ENCODE measurements at places on chromosomes 13 and 19. TPM values are rescaled to one million over a fixed set of nuclear protein-coding genes. Genes with fewer than 3 reads are reported as not detected.

DNA sequence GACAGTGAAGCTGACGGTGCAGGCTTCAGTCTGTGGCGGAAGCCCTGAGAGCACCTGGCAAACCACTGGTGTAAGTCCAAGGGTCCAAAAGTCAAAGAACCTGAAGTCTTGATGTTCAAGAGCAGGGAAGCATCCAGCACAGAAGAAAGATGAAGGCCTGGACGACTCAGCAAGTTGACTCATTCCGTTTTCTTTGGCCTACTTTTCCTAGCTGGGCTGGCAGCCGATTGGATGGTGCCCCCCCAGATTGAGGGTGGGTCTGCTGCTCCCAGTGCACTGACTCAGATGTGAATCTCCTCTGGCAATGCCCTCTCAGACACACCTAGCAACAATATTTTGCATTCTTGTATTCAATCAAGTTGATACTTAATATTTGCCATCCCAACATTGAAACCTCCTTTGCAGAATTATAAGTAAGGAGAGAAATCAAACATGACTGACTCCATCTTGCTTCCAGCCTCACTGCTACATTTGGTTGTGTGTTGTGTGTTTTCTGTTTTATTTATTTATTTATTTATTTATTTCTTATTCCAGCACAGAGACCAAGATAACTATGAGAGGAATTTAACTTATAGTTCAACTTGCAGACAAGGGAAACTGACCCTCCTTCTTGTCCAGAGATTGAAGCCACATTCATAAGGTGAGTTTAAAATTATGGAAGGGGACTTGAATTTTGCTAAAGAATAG, 32.8 kb downstream of the IGFL2 start:
- DNase-seq, result no peak
- peaks cover 11% of the 10 kb centered on the region for H3K27me3 ChIP-seq
- no peak overlapping the region for H3K4me3 ChIP-seq
- H3K36me3 ChIP-seq, result no peaks in the 10 kb centered on the region
- H3K27ac ChIP-seq, result no peak overlapping the region
- no peaks in the 10 kb centered on the region for H3K4me1 ChIP-seq

Gene FAM83E
- total RNA-seq, result 31.1 TPM

Gene MBD3L4
- total RNA-seq, result not detected

Gene PTGIR
- total RNA-seq, result 12.6 TPM

GRCh38 chr13:53110181-53110580, 81.6 kb downstream of the OLFM4 start:
- H3K27me3 ChIP-seq, result no peaks in the 10 kb centered on the region
- H3K27ac ChIP-seq, result no peak overlapping the region
- no peaks in the 10 kb centered on the region for H3K4me1 ChIP-seq
- DNase-seq, result no peak

DNA sequence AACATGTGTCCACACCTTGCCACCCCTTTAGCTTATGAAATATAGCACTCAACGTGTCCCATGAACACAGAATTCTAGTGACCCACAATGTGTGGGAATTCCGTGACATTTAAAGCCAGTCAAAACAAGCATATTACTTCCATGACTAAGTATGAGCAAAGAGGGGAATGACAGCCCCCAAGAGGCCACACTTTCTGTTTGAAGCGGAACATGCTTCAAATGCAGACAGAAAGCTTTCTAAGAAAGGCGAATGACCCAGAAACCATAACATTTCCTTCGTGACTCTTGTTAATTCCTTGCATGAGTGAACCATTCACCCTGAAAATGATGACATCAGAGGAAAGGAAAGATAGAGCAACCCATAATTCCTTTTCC, 122.0 kb upstream of the FNDC3A start:
- H3K27me3 ChIP-seq, result no peaks in the 10 kb centered on the region
- no peaks in the 10 kb centered on the region for H3K36me3 ChIP-seq
- no peak overlapping the region for H3K4me3 ChIP-seq
- no peak overlapping the region for H3K27ac ChIP-seq

DNA sequence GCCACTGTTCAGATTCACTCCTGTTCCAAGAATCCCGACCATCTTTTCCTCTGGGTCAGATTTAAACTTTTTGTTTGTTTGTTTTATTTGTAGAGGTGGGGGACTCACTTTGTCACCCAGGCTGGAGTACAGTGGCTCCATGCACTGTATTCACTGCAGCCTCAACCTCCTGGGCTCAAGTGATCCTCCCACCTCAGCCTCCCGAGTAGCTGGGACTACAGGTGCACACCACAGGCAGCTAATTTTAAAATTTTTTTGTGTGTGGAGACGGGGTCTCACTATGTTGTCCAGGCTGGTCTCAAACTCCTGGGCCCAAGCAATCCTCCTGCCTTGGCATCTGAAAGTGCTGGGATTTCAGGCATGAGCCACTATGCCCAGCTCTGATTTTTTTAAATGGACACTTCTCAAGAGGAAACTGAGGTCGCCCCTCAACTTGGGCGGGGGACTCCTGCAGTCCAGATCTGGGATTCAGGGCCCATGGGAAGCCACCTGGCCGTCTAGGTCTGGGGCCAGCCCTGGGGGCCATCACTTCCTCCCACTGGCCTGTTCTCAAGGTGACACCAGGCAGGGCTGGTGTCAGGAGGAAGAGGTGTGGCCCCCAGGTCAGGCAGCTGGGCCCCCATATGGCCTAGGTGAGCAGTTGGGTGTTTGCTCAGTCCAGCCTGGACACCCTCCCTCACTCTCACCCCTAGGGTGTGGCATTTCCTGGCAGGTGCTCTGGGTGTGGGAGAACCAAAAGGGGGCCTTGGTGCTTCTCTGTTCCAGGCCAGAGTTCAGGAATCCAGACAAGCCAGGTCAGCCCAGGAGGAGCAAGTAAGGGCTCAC, 1.3 kb downstream of the B3GNT3 start:
- peaks cover 29% of the 10 kb centered on the region for H3K27me3 ChIP-seq
- no peaks in the 10 kb centered on the region for H3K36me3 ChIP-seq

DNA sequence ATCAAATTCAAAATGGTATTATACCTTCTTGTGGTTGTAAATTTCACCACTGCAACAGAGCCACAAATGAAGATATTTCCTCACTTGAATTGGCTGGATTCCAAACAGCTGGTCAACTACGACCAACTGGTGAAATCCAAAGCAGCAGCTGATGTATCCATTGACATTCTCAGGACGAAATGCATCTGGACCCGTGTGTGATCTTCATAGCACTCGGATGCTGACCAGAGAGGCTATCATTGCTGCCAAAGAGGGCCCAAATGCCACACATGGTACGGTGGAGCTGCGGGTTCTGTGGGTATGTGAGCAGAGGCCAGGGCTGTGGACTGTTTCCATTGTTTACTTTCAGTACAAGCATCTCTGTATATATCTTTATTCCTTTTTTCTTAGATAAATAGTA, 25.6 kb upstream of the PCCA start:
- no peak overlapping the region for H3K27ac ChIP-seq
- no peak for DNase-seq
- no peak overlapping the region for H3K4me3 ChIP-seq
- no peaks in the 10 kb centered on the region for H3K4me1 ChIP-seq

Gene GPR12
- not detected for total RNA-seq

- H3K36me3 ChIP-seq, result no peaks in the 10 kb centered on the region
- peaks cover 62% of the 10 kb centered on the region for H3K27me3 ChIP-seq
- no peaks in the 10 kb centered on the region for H3K4me1 ChIP-seq
- H3K4me3 ChIP-seq, result no peak overlapping the region
Observed at GRCh38 chr19:41919948-41920712, 8.1 kb downstream of the ERFL start.

Gene CD33
- total RNA-seq, result 20.7 TPM

GRCh38 chr13:30673669-30674521, 56.2 kb downstream of the USPL1 start:
- H3K4me3 ChIP-seq, result peak overlapping the region; percentile 54
- no peaks in the 10 kb centered on the region for H3K36me3 ChIP-seq
- H3K27me3 ChIP-seq, result no peaks in the 10 kb centered on the region
- peak; percentile 98 for DNase-seq
- no peaks in the 10 kb centered on the region for H3K4me1 ChIP-seq

Gene RGCC
- 752 TPM for total RNA-seq

Gene KCNN4
- 7.3 TPM for total RNA-seq

- no peaks in the 10 kb centered on the region for H3K4me1 ChIP-seq
- no peak overlapping the region for H3K27ac ChIP-seq
- peaks cover 67% of the 10 kb centered on the region for H3K36me3 ChIP-seq
- no peaks in the 10 kb centered on the region for H3K27me3 ChIP-seq
- H3K4me3 ChIP-seq, result no peak overlapping the region
Observed at GRCh38 chr13:46006688-46007452, 45.7 kb downstream of the ZC3H13 start.

DNA sequence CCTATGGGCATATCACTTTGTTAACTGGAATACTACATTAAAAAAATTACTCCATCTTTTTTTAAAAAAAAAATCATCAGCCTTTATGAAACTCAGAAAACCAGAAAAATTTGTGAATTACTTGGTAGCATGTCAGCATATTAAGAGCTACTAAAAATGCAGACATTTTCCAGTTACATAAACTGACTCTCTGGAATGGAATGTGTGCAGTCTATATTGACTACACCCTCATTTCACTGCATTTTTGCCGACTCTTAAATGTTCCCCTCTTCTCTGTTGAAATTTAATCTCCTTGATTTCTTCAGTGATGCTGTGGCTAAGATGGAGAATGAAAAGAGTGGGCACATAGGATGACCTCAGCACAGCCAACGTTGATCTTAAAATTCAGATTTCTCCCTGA, 393.8 kb downstream of the ITGBL1 start:
- H3K27me3 ChIP-seq, result no peaks in the 10 kb centered on the region
- no peak for DNase-seq
- no peaks in the 10 kb centered on the region for H3K4me1 ChIP-seq
- H3K36me3 ChIP-seq, result no peaks in the 10 kb centered on the region
- no peak overlapping the region for H3K4me3 ChIP-seq
- no peak overlapping the region for H3K27ac ChIP-seq

DNA sequence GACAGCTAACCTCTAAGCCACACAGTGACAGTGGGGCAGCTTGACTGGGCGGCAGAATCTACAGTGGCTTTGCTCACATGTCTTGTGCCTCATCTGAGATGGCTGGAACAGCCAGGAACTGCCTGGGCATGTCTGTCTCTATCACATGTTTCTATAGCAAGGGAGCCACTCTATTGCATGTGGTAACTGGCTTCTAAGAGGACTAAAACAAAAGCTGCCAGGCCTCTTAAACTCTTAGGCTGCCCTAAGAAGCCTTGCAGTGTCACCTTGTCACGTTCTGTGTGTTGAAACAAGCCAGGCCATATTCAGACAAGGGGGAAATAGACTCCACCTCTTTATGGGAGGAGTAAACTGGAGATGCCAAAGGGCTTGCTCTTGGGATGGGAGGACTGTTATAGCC, 122.9 kb upstream of the MAB21L1 start:
- DNase-seq, result no peak
- no peak overlapping the region for H3K4me3 ChIP-seq
- no peaks in the 10 kb centered on the region for H3K4me1 ChIP-seq
- H3K27me3 ChIP-seq, result no peaks in the 10 kb centered on the region

GRCh38 chr19:9966448-9966847, 30.1 kb upstream of the OLFM2 start:
- no peaks in the 10 kb centered on the region for H3K27me3 ChIP-seq
- no peaks in the 10 kb centered on the region for H3K36me3 ChIP-seq
- no peaks in the 10 kb centered on the region for H3K4me1 ChIP-seq
- no peak overlapping the region for H3K4me3 ChIP-seq

Gene DAND5
- total RNA-seq, result not detected

- no peak overlapping the region for H3K27ac ChIP-seq
- no peak for DNase-seq
- peaks cover 26% of the 10 kb centered on the region for H3K4me1 ChIP-seq
- H3K27me3 ChIP-seq, result no peaks in the 10 kb centered on the region
- peak overlapping the region; percentile 78 for H3K4me3 ChIP-seq
Observed at GRCh38 chr19:6532244-6532999, 1.6 kb downstream of the TNFSF9 start.

GRCh38 chr13:45331692-45332035, 9.3 kb downstream of the TPT1 start:
- H3K27me3 ChIP-seq, result no peaks in the 10 kb centered on the region
- peaks cover 80% of the 10 kb centered on the region for H3K4me1 ChIP-seq

Gene OR7G3
- not detected for total RNA-seq

Gene RELB
- total RNA-seq, result 17.5 TPM

DNA sequence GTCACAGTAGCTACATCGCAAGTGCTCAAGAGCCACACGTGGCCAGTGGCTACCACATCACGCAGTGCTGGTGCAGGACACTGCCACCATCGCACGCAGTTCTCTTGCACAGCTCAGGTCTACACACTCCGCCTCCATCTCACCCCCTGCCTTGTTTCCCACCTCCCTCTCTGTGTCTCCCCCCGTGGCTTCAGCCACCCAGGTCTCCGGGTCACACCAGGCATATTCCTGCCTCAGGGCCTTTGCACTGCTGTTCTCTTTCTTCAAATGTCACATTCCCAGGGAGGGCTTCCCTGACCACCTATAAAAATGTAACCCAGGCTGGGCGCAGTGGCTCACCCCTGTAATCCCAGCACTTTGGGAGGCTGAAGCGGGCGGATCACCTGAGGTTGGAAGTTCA, 10.6 kb downstream of the CCDC8 start:
- H3K36me3 ChIP-seq, result no peaks in the 10 kb centered on the region
- no peak overlapping the region for H3K27ac ChIP-seq
- H3K27me3 ChIP-seq, result peaks cover 33% of the 10 kb centered on the region

Gene RXFP2
- not detected for total RNA-seq

Gene ISOC2
- total RNA-seq, result 25.3 TPM

DNA sequence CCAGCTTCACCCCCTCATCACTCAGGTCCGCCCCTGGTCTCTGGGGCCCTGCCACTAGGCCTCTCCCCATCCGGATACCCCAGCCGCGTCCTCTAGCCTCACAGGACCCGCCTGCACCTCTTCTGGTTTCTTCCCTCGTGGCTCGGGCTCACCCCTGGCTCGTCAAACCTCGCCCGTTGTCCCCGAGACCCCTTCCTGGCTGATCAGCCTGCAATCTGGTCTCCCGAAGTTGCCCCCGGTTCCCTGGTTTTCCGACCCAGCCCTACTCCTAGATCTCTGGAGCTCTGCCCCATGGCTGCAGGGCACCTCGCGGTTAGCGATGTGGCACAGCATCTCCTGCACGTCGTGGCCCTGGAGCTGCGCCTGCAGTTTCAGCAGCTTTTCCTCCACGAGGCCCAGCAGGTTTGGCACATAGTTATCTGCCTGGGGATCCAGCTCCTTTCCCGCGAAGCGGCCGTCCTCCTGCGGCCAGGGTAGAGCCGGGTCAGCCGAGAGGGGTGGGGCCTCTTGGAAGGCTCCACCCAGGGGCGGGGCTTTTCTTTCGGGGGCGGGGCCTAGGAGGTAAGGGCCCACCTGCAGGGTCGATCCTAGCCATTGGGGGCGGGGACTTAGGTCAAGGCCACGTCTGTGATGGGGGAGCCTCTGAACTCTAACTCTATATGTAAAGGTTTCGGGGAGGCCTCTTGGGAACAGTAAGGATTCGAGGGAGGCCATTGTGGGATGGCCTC, 2.4 kb upstream of the RGL3 start:
- peak; percentile 81 for DNase-seq
- peak overlapping the region; percentile 39 for H3K4me3 ChIP-seq
- no peaks in the 10 kb centered on the region for H3K36me3 ChIP-seq
- H3K27me3 ChIP-seq, result peaks cover 27% of the 10 kb centered on the region

Gene PLPPR3
- 0.46 TPM for total RNA-seq

Gene PGPEP1
- 40.8 TPM for total RNA-seq

Measured in upper lobe of right lung (tissue), 1 donor.